ENCODE measurements at places on chromosomes 3 and 15.

GRCh38 chr3:77526573-77527113, 486.7 kb downstream of the ROBO2 start:
- DNase-seq = no peak

- no peak for DNase-seq
Observed at GRCh38 chr15:95520511-95520910, 810.0 kb upstream of the NR2F2 start.

- DNase-seq = no peak
Observed at GRCh38 chr3:122355612-122356011, 27.4 kb downstream of the MIX23 start.

DNA sequence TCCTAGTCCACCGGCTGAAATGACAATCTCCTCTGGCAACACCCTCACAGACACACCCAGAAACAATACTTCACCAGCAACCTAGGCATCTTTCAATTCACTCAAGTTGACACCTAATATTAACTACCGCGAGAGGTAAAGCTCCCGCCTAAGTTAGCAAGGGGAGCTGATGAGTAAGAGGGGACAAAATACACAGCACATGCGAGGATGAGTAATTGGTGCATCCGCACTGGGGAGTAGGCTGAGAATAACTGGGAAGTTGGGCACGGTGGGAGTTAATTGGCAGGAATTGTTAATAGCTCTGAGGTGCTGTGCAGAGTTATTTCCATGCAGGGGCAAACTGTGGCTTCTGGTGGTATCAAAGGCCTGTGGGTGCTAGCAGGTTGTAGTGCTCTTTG, 14.5 kb upstream of the PLD1 start:
- no peak for DNase-seq

DNA sequence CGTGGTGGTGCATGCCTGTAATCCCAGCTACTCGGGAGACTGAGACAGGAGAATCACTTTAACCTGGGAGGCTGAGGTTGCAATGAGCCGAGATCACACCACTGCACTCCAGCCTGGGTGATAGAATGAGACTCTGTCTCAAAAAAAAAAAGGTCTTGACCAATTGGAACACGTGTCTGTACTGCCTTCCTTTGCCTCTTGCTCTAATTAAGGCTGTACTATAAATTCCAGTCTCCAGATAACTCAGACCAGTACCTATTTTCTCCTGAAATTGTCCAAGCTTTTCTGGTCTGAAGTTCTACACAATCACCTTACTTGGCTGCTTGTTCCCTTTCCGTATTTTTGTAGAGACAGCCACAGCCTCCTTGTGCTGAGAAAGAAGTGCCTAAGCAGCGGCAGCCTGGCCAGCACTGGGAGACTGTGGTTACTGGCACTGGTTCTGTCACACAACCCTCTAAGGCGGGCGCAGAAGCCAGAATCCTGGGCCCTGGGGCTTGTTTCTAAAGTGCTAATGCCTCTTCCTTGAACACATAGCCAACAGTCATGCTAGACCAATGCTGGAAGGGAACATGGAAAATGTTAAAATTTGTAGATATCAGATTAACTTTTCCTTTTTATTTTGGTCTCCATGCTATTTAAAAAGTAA, 6.2 kb upstream of the CEP70 start:
- no peak for DNase-seq

DNA sequence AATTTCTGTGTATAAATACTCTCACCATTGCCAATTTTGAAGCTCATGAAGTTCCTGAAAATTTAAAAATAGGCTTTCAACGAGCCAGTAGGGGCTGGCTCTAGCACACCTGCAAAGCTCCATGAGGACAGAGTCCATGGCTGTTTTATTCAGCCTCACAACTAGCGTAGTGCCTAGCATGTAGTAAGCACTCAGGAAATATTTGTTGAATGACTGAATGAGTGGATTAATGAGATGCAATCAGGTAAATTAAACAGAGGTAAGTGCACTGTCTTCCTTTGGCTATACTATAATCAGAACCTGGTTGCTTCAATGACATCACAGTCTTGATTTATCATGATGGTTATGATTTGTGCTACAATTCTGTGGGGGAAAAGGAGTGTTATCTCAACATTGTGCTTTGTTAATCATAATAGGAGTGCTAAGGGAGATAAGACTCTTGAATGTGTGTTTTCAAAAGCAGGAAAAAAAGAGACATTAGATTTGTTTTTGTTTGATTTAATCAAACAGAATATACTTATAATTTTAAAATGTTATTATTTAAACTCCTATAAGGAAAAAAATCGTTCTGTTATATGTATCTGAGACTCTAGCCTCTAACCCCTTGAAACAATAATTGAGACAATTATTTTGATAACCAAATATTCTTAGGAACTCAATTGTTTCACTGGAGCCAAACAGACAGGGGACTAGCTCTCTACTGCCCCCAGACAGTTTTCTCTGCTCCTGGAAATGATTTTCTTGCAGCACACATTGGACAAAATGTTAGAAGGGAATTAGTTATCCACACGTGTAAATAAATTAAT, 171.7 kb upstream of the ATP11B start:
- DNase-seq = peak; percentile 51

Measured in spinal cord (tissue), 10 donors.